ENCODE measurements at places on chromosomes 7 and 10. TPM values are rescaled to one million over a fixed set of nuclear protein-coding genes. Genes with fewer than 3 reads are reported as not detected.

GRCh38 chr10:29304995-29305335, 16.1 kb downstream of the LYZL1 start:
- no peak for DNase-seq

GRCh38 chr7:151382079-151382885, 27.6 kb downstream of the WDR86 start:
- DNase-seq, result peak; percentile 88

Gene FXYD4
- total RNA-seq, result not detected

Gene FAM13C
- total RNA-seq, result 5.9 TPM

Gene ASB4
- total RNA-seq, result not detected

All from chondrocyte (in vitro differentiated cells).